ENCODE measurements at places on chromosomes 13 and 19. TPM values are rescaled to one million over a fixed set of nuclear protein-coding genes. Genes with fewer than 3 reads are reported as not detected.

Gene ODAD3
- 0.47 TPM for total RNA-seq

Gene MEIS3
- 5.3 TPM for total RNA-seq

DNA sequence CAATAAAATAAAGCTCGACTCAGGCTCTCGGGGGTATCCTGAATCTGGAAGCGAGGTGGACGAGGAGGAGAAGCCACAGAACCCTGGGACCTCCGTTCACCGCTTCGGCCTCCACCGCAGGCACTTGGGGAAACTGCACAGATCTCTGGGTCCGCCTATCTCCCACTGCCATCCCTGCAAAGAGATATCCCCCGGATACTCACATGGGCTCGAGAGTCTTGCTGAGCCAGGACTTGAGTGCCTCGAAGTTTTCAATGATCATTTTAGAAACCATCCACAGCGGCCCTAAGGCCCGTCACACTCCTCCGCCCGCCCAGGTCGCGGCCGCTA, 589 bp downstream of the RBM26 start:
- DNase-seq = no peak

DNA sequence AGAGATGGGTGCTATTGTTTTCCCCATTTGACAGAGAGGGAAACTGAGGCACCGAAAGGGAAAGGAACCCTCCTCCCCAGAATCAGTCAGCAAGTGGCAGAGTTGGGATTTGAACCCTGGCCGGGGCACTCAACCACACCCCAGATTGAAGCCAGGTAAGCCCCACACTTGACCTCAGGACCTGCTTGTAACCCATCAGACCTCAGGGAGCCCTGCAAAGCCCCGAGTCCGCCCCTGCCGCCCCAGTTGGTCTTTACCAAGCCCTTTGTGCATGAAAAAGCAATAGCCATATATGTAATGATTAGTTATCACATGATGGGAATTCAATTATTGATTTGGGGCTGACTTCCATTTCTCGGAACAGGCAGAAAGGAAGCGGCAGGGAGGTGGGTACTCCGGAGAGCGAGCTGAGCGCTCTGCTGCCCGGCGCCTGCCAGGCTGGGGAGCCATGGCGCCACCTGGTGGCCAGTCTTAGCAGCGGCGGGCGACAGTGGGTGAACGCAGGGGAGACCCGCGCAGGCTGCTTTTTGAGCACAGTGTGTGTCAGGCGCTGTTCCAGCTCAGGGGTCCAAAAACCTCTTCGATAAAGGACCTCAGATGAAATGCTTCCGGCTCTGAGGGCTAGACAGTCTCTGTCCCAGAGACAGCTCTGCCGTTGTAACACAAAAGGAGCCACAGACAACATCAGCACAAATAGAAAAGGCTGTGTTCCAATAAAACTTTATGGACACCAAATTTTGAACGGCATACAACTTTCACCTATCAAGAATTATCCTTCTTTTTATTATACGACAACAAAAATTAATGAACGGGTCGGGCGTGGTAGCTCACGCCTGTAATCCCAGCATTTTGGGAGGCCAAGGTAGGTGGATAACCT, 82.9 kb upstream of the CACNA1A start:
- peak; percentile 51 for DNase-seq

GRCh38 chr13:109595471-109595870, 190.9 kb downstream of the IRS2 start:
- no peak for DNase-seq

GRCh38 chr19:50896591-50897190, 14.5 kb downstream of the KLK4 start:
- no peak for DNase-seq

DNA sequence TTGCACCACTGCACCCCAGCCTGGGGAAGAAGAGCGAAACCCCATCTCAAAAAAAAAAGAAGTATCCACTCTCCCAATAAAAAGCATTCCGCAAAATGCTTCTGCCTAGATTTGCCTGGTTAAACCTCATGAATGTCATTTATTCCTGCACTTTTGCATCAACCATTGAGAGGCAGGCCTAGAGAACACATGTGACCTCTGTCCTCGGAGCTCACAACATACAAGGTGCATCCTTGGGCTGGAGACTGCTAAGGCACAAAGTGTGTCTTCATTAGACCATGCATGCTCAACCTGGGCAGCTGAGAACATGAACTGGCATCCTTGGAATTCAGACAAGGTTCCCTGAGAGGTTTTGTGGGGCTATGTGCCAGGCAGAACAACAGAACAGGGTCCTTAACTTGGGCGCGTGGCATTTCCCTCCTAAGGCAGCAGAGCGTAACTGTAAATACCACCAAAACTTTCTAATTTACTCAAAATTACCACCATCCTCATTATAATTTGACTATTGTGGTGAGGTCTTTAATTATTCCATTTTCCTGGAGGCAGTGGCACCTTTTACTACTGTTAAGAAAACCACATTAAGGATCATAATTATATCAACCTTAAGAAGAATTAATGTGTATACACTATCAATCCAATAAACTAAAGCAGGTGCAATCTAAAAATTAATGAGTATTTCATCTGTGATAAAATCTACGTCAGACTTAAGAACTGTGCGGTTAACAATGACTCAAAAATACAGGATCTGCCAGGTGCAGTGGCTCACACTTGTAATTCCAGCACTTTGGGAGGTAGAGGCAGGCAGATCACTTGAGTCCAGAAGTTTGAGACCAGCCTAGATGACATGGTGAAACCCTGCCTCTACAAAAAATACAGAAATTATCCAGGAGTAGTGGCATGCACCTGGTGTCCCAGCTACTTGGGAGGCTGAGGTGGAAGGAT, 13.8 kb downstream of the RCBTB1 start:
- no peak for DNase-seq

- peak; percentile 54 for DNase-seq
Observed at GRCh38 chr13:90485436-90485835, 862.1 kb upstream of the MIR17HG start.

Data from NCI-H460 (cell line).